ENCODE measurements at places on chromosomes 16 and 17. TPM values are rescaled to one million over a fixed set of nuclear protein-coding genes. Genes with fewer than 3 reads are reported as not detected.

GRCh38 chr16:50451951-50452508, 83.2 kb upstream of the BRD7 start:
- DNase-seq: no peak

Gene HOXB8
- not detected for polyA plus RNA-seq

Gene ZNF267
- polyA plus RNA-seq: 2.4 TPM

DNA sequence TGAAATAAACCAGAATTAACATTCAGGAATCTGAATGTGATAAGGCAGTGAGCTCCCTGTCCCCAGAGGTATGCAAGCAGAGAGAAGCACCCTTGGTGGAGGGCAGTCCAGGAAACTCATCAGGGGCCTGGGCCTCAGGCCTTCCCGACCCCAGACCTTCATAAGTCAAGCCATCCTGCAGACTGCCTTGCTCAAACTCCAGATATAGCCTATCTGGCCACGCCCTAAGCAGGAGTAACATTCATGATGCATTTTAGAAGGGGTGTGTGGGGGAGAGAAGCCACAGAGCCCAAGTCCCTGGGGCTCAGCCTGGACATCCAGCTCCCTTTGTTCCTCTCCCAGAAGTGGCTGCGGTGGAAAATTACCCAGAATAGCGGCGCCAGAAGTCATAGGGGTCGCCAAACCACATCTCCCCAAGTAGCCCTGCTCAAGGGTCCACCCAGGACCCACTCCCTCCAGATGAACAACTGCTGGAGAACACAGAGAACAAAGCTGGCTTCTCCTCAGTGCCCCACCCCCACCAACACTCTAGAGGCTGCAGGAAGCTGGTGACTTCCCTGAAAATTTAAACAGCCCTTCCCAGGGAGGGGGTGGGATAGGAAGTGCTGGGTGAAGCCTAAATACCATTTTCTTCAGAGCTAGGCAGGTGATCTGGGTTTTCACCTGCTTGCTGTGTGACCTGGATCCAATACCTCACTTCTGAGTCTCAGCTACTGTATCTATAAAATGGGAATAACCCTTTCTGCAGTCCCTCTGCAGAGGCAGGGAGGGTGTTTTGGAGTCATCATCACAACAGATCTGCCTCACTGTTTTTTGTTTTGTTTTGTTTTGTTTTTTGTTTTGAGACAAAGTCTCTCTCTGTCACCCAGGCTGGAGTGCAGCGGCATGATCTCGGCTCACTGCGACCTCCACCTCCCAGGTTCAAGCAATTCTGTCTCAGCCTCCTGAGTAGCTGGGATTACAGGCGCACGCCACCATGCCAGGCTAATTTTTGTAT, 1.5 kb upstream of the SREBF1 start:
- no peak for DNase-seq

GRCh38 chr17:79388556-79389295, 222.1 kb downstream of the RBFOX3 start:
- DNase-seq: peak; percentile 43

Gene CLEC10A
- polyA plus RNA-seq: 1.4 TPM

Gene OTOA
- polyA plus RNA-seq: 0.10 TPM

- DNase-seq: no peak
Measured at GRCh38 chr17:30210901-30211300, 24.6 kb downstream of the SLC6A4 start.

GRCh38 chr17:83152745-83153611, 73.6 kb downstream of the METRNL start:
- no peak for DNase-seq

GRCh38 chr16:88366032-88366703, 16.6 kb upstream of the ZNF469 start:
- DNase-seq: no peak

Gene TBC1D3D
- 3.6 TPM for polyA plus RNA-seq

All from liver (tissue), 10 donors.